Daoy (cell line): ENCODE measurements at places on chromosomes 12 and 14. TPM values are rescaled to one million over a fixed set of nuclear protein-coding genes. Genes with fewer than 3 reads are reported as not detected.

- DNase-seq: no peak
Observed at GRCh38 chr14:29681316-29681715, 246.3 kb downstream of the PRKD1 start.

RFX4 gene
- not detected in 2 replicates for total RNA-seq

GRCh38 chr14:100239211-100239839 is 381 bp downstream of the YY1 start:
- DNase-seq: peak; percentile 44

GRCh38 chr12:27549801-27550652 is 26.0 kb downstream of the PPFIBP1 start:
- DNase-seq: peak; percentile 93

DNA sequence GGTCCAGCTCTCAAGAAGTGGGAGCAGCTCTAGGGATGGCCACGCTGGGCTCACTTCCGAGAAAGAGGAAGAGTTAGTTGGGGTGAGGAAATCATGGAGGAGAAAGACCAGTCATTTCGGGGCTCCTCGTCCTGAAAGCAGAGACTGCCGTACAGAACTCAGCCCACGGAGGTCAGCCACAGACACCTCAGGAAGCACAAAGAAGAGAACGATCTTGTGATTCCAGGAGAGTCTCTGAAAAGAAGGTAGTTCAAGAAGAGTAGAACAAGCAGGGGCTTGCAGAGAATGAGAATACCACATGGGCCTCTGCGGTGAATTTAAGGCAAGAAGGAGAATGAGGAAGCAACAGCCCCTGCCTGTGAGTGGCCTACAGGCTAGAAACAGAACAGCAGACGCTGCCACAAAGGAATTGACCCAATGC is 311.9 kb downstream of the CACNA1C start:
- no peak for DNase-seq

DNA sequence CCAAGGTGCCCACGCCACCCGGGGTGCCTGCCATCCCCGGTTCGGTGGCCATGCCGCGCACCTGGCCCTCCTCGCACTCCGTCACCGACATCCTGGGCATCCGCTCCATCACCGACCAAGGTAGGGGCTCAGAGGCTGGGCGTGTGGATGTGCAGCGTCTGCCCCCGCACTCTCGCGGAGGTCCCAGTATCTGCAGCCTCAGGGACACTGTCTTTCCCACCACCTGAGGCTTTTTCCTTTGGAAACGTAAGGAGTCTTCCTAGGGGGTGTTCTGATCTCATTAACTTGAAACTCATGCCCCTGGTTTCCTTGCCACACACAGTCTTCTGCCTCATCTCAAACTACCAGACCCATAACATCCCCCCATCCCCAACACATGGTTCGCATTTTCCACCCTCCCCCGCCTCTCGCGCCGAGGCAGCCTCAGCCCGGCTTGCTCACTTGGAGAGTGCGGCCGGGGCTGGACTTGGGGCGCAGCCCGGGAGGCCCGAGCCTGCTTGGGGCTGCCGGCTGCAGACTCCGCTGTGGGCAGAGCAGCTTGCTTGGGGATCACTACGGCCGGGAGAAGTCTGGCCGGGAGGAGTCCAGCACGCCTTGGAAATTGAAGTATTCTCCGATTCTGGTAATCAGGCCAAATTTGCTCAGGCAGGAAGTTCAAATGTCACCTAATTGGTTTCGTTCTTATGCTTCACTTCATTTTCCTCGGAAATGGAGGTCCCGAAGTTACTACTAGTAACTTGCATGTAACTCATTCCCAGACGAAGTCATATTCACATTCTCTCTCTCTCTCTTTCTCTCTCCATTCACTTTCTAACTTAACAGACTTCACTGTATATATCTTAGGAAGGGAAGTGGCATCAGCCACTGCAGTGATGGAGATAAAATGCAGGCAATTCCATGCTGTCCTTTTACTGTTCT is 2.0 kb downstream of the PAX9 start:
- DNase-seq: peak; percentile 70

TPPP2 gene
- total RNA-seq: not detected in 2 replicates

CD163 gene
- under 0.01 TPM in 1 of 2 replicates, not detected in the other for total RNA-seq

GRCh38 chr14:103463149-103463548 is 59.5 kb downstream of the CKB start:
- no peak for DNase-seq

GRCh38 chr12:121114019-121114639 is 18.5 kb upstream of the P2RX7 start:
- peak; percentile 43 for DNase-seq

GRCh38 chr12:109877504-109878246 is 2.7 kb downstream of the GLTP start:
- DNase-seq: no peak

- DNase-seq: no peak
Observed at GRCh38 chr12:106747973-106748436, 26.5 kb upstream of the RIC8B start.

DNA sequence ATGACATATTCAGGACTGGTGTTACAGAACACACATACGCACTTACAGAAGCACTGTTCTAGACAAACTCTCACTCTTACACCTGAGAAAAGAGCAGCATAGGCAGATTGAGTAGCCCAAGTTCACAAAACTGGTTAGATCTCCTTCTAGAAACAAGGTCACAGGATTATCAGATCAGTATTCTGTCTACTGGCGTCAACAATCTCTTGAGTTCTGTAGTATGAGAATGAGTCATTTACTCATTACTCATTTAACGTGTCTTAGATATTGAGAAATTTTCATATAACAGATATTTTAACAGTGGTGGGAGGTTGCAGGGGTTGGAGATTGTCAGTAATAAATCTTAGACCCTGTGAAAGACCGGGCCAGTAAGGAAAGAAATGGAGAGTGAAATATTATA is 2.8 kb upstream of the TSPAN8 start:
- DNase-seq: no peak

DNA sequence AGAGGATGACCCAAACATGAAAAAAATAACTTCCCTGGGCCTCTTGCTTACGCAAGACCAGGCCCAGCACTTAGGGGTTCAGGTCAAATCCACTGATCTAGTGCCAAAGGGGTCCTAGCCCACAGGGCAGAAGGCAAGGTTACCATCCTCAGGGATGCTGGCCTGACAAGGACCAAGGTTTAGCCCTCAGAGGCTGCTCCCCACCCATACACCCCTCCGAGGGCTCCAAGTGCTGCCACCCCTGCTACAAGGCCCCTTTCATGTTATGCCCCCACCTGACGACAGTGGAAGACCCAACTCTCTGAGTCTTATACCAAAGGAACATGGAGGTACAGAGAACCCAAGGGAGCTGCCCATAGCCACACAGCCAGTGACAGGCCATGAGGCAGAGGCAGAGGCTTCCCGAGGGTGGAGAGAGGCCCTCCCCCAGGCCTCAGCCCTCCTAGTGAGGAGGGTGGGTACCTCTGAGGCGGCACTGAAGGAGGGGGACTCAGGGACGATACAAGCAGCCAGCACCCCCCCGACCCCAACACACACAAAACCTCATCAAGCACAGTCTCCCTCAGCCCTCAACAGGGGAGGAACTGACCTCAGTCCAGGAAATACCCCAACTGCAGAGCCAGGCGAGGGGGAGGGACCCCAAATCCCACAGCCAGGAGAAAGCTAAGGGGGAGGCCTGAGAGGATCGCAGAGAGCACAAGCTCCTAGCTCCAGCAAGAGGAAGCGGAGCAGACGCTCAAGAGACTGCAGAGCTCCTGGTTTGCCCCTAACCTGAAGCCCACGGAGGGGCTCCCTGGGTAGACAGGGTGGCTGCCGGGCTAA is 37.0 kb downstream of the ANAPC7 start:
- no peak for DNase-seq

DNA sequence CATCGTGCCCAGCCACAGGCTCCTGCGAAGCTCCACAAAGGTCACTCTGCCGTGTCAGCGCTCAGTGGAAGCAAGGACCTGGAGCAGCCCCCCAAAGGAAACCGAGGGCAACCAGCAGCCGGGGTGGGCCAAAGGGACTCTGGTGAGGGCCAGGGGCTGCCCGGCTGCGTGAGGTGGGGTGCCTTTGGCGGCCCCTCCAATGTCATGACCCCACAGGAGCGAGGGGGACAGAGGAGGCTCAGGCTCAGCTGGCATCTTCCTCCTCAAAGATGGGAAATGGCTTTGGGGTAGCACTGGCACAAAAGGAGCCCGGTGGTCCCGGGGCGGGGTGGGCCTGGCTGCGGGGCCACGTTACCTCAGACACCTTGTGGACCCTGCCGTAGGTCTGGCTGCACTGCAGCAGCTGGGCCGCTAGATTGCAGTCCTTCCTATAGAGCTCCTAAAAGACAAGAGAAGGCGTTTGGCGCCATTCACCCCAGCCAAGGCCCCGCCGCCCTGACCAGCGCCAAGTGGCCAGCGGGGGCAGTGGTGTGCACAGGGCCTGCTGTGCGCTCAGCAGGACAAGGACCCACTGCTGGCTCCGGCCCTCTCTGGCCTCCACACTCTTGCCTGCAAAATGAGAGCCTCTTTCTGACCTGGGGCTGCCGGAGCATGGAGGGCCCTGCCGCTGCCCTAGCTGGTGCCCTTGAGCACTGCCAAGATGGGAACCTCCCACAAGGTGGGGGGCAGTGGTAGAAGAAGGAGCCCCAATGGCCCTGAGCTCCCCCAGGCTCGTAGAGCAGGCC is 46.9 kb downstream of the BEGAIN start:
- peak; percentile 53 for DNase-seq

C12orf50 gene
- not detected in 2 replicates for total RNA-seq

ACOT6 gene
- not detected in 2 replicates for total RNA-seq

GRCh38 chr12:106227641-106228319 is 20.0 kb downstream of the CKAP4 start:
- peak; percentile 37 for DNase-seq

DNA sequence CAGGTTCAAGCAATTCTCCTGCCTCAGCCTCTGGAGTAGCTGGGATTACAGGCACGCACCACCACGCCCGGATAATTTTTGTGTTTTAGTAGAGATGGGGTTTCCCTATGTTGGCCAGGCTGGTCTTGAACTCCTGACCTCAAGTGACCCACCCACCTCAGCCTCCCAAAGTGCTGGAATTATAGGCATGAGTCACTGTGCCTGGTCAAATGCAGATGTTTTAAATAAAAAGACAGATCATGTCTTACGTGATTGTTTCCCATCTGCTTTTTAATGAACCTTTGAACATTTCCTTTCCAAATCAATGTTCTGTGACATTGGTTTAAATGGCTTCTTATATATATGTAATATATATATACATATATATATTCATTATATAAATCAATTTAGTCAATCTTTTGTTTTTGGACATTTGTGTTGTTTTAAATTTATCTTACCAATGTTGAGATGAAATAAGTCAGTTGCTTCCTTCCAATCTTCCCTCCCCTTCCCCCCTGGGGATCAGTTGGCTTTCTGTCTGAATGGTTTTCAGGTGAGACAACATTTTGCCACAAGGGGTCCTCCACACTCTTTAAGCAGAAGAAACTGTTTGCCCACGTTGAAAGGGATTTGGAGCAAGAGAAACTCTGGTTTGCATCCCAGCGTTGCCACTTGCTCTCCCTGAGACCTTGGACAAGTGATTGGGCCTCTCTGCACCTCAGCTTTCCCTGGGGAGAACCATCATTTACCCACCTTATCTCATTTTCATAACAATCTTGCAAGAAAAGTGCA is 47.6 kb upstream of the RBM19 start:
- peak; percentile 48 for DNase-seq

RNFT2 gene
- 4.6 and 11.4 TPM in 2 replicates for total RNA-seq

GRCh38 chr12:94872007-94872653 is 131.4 kb downstream of the NDUFA12 start:
- DNase-seq: no peak

- no peak for DNase-seq
Observed at GRCh38 chr12:1305791-1306500, 288.4 kb downstream of the FBXL14 start.

DNA sequence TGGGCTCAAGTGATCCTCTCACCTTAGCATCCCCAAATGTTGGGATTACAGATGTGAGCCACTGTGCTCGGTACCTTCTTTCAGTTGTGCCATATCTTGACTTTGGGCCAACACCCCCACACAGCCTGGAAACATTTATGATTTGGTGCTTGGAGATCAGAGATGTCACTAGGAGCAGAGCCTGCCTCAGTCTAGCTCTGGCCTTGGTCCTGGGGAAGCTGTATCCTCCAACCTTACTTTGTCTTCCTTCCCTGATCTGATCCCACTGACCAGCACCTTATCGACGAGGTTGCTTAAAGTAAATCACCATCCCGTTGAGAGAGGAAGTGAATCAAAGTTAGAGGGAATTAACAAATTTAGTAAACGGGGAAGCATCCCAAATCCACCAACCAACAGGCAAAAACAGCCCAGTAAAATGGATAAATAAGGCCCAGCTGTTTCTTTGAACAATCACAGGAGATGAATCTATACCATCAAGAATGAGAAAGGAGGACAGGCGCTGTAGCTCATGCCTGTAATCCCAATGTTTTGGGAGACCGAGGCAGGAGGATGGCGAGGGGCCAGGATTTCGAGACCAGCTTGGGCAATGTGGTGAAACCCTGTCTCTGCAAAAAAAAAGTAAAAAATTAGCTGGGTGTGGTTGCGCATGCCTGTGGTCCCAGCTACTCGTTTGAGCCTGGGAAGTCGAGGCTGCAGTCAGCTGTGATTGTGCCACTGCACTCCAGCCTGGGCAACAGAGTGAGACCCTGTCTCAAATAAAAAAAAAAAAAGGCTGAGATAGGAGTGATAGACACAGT is 3.4 kb downstream of the PLBD2 start:
- no peak for DNase-seq

DNA sequence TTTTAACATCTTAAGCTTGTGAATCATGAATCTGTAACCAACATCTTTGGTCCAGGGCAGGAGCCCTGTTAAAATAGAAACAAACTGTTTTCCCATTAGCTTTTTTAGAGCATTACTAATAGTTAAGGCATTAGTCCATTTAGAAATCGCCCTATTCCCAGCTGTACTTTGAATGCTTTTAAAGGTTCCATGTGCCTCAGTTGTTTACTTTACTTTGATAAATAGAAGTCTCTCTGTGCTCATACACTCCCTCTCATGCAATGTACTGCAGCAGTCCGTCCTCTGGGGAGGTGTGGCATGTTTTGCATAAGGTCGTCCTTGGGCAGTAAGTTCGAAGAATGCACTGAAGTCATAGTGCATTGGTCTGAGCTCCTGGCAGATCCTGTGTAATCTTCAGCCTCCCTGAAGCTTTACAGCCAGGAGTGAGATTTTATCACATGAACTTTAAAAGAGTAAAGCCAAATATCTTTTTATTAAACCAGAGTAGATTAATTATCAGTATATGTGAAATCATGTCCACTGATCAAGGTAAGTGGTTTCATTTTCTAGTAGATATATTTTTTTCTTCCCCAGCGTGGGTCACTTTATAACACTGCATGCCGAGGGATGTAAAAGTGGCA is 134.7 kb downstream of the FGD4 start:
- peak; percentile 61 for DNase-seq

SDSL gene
- total RNA-seq: 41.7 and 42.8 TPM in 2 replicates

GRCh38 chr12:123898673-123899072 is 74.0 kb downstream of the CCDC92 start:
- no peak for DNase-seq

DNA sequence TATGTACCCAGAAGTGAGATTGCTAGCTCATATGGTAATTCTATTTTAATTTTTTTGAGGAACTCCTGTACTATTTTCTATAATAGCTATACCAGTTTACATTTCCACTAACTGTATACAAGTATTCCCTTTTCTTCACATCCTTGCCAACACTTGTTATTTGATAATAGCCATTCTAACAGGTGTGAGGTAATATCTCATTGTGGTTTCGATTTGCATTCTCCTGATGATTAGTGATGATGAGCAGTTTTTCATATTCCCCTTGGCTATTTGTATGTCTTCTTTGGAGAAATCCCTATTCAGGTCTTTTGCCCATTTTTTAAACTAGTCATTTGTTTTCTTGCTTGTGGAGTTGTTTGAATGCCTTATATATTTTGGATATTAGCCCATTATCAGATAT is 121.3 kb downstream of the BBS10 start:
- DNase-seq: no peak

AVPR1A gene
- 0.11 TPM in 1 of 2 replicates, not detected in the other for total RNA-seq
